ENCODE measurements at places on chromosomes 6 and 20.

GRCh38 chr20:54127855-54128574, 45.8 kb downstream of the CYP24A1 start:
- DNase-seq, result no peak

GRCh38 chr6:116572162-116572561, 858 bp downstream of the RWDD1 start:
- DNase-seq, result no peak

DNA sequence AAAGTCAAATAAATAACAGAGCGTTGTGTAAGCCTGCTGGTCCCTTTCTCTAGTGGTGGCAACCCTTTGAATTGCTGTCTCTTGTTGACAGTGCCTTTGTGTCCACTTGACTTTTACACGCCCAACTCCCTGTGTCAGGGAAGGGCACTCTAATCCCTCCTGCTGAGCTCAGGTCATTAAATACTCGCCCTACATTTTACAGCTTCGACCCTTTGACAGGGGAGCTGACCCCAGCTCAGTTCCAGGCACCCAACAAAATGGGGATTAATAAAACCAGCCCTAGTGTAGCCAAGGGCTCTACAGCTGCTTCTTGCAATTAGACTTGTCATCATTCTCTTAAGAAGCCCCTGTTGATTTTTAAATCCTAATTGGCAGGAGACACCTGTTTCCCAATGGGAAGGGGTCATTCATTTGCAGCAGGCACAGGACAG, 308.2 kb downstream of the EYA4 start:
- no peak for DNase-seq

GRCh38 chr6:166387642-166388289, 5.0 kb upstream of the MPC1 start:
- no peak for DNase-seq

DNA sequence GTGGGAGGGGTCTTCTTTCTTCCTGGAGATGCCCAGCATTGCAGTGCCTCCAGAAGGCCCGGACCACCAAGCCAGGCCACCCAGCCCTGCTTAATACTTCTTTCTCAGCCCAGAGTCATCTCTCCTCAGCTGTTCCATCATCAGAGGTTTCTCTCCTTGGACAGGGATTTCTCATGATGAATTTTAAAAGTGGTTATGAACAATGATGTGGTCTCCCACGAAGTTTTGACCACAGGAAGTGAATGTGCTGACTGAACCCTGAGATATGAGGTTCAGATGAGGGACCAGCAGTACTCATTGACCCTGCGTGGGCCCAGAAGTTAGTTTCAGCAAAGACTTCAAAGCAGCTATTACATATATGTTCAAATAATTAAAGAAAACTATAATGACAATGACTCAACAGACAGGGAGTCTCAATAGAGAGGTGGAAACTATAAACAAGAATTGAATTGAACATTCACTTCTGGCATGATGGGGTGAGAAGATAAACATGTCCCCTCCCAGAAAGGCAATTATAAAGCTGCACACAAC, 114.5 kb upstream of the SLC22A16 start:
- no peak for DNase-seq

DNA sequence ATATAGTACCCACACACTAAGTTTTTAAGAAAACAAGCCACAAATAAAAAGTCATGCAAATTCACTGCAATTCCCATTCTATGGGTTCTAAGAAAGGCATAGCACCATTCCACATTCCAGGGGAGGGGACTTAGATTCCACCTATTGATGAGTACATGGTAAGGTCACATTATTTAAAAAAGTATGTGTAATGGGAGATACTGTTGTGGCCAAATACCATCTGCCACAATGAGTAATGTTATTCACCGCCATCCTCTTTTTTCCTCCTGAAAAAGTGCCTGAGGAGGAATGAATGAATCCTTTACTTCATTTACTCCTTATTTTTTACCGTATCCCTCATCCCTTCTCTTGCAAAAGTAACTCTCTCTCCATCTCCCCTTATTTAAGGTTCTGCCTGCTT, 27.0 kb upstream of the ADGRF1 start:
- no peak for DNase-seq

DNA sequence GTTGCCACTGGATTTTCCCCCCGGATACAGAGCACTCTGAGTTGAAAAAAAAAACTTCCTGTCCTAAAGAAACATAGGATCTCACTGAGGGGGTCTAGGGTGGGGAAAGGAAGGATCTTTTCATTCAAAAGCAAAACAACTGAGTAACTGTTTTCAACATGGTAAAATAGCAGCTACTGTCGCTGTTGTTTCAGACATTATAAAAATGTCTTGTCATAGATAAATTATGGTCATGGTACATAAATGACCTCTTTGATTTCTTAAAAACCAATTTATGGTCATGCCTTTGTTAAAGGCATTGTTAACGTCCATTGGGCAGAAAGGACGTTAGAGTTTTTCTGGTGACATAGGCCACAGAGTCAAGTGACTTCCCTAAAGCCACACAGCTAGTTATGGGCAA, 180.4 kb upstream of the DTNBP1 start:
- no peak for DNase-seq

DNA sequence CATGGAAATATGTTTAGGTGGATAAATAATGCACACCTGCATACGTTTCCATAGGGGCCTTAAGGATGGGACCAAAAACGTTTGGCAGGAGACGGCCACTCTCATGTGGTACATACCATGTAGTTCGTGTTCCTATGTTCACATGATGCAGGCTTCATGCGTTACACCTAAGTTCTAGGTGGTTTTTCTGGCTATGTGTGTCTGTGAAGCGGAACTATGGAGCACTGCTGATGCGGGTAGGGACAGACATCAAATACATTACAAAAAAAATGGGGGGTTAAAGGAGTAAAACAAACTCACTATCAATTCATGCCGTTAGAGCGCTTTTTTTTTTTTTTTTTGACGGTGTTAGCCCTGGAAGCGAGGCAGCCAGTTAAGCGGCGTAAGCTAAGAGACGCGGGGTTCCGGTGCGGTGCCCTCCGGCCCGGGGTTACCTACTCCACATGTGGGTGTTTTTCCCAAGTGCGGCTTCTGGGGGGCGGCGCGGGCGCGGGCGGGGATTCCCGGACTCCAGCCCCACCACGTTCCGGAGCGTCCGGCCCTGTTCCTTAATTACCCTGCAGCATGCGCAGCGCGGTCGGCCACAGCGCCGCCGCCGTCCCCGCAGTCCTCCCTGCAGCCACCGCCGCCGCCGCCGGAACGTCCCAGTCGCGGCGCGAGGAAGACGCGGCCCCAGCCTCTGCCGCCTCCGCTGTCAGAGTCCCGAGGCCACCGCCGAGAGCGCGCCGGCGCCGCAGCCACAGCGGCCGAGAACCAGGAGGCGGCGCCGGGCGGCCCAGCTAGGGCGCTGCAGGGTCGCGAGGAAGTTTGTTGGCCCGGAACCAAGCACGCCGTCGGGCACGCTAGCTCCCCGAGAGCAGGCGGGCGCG, 648 bp downstream of the COL19A1 start:
- DNase-seq, result no peak

DNA sequence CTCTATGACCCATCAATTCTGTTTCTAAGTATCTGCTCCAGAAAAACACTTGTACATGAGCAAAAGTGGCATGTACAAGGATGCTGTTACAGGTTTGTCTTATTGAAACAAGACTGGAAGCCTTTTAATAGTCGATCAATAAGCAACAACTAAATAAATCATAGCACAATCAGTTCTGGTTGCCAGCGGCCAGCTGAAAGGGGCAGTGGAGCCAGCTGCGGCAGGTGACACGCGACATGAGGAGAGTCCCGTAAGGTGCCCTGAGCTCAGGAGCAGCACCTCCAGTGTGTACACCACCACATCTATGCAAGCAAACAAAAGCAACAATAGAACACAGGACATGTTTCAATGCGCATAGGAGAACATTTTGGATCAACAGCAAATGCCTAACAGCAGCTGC, 20.7 kb upstream of the NNAT start:
- no peak for DNase-seq

- DNase-seq, result no peak
Observed at GRCh38 chr6:103925317-103925716, 934.4 kb downstream of the HACE1 start.

DNA sequence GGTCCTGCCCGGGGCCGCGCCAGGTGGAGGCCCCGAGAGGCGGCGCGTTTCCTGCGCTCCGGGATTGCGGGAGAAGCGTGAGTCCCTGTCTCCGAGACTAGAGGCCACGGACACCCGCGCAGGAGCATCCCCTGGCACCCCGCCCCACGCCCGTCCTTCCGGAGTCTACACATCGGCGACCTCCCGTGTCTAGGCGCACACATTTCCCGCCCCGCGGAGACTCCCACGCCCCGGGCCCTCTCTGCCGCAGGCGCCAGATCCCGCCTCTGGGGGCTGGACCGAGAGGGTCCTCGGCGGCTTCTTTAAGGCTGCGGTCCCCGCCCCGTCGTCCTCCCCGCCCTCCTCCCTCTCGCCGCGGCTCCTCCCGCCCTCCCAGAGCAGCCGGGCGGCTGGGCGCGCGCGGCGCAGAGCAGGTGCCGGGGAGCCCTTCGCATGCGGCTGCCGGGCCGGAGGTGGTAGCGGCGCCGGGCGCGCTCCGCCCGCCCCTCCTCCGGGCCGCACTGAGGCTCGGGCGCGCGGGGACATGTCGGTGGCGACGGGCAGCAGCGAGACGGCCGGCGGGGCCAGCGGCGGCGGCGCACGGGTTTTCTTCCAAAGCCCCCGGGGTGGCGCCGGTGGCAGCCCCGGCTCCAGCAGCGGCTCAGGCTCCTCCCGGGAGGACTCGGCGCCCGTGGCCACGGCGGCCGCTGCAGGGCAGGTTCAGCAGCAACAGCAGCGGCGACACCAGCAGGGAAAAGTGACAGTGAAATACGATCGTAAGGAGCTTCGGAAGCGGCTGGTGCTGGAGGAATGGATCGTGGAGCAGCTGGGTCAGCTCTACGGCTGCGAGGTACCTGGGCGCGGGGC, at the start of gene PPP1R14C:
TSS of gene PPP1R14C (plus strand) at position 375 of the 846 bp plus-strand sequence. CDS start at position 524, 149 bp downstream.
- DNase-seq, result no peak

GRCh38 chr6:133608620-133609019, 280.3 kb upstream of the TCF21 start:
- DNase-seq, result no peak

DNA sequence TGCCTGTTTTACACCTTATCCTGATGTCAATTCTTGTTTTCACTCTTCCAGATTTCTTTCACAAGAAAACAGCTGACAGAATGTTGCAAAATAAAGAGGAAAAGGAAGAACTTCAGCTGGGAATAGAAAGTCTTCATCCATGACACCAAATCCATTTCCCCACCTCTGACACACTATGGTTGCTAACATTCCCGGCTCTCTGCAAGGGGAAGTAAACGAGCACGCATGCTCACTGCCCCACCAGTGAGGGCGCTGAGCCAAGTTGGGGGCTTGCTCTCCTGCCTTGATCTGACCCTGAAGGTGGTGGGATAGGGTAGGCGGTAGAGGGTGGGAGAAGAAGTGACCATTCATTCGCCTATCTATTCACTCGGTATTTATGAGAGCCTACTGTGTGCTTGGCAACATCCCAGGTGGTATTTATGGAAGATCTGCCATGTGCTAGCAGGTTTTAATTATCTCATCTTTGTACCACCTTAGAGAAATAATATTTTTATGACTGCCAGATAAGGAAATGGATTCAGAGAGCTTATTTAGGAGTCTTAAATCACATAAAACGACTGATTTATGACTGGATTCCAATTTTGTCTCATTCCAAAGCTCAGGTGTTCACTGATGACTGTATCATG, 206.2 kb downstream of the FOXC1 start:
- DNase-seq, result no peak

DNA sequence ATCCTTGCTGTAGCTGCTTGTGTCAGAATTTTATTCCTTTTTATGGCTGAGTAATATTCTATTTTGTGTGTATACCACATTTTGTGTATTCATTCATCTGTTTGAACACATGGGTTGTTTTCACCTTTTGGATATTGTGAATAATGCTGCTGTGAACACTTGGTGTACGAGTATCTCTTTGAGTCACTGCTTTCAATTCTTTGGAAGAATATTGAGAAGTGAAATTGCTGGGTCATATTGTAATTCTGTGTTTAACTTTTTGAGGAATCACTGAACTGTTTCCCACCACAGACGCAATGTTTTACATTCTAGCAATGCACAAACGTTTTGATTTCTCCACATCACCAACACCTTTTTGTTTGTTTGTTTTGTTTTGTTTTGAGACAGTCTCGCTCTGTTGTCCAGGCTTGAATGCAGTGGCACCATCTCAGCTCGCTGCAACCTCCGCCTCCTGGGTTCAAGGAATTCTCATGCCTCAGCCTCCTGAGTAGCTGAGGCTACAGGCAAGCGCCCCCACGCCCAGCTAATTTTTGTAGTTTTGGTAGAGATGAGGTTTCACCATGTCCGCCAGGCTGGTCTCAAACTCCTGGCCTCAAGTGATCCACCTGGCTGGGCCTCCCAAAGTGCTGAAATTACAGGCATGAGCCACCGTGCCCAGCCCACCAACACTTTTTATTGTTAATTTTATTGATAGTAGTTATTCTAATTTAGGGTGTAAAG, 21.7 kb downstream of the CPXM1 start:
- no peak for DNase-seq

- DNase-seq, result no peak
Observed at GRCh38 chr6:170048615-170049256, 242.1 kb downstream of the DLL1 start.

- no peak for DNase-seq
Observed at GRCh38 chr6:32483968-32484613, 44.4 kb downstream of the HLA-DRA start.

- DNase-seq, result no peak
Observed at GRCh38 chr6:118558464-118559217, 10.5 kb downstream of the PLN start.

DNA sequence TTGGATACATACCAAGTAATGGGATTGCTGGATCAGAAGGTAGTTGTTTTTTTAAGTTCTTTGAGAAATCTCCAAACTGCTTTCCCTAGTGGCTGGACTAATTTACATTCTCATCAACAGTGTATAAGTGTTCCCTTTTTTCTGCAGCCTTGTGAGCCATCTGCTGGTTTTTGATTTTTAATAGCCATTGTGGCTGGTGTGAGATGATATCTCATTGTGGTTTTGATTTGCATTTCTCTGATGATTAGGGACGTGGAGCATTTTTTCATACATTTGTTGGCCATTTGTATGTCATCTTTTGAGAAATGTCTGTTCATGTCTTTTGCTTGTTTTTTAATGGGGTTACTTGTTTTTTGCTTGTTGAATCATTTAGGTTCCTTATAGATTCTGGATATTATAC, 34.8 kb downstream of the TOP1 start:
- DNase-seq, result no peak

DNA sequence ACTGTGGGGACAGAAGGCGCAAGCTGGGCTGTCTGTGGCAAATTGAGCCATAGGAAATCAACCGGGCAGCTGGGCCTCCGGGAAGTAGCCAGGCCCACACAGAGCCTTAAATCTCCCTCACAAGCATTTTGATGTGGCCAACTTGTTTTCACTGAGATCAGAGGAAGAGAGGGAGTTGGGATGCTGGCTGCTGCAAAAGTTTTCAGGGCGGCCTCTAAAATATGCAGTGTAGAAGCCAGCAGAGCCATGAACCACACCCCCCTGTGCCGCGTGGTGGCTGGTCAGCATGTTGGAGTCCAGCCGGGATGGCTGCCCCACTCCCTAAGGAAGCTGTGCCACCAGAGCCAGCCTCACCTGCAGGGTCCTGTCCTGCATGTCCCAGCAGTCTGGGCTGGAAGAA, 167.4 kb downstream of the CDC5L start:
- no peak for DNase-seq

GRCh38 chr6:28747631-28748157, 176.1 kb downstream of the TRIM27 start:
- no peak for DNase-seq
